ENCODE measurements at places on chromosomes 7 and 10.

DNA sequence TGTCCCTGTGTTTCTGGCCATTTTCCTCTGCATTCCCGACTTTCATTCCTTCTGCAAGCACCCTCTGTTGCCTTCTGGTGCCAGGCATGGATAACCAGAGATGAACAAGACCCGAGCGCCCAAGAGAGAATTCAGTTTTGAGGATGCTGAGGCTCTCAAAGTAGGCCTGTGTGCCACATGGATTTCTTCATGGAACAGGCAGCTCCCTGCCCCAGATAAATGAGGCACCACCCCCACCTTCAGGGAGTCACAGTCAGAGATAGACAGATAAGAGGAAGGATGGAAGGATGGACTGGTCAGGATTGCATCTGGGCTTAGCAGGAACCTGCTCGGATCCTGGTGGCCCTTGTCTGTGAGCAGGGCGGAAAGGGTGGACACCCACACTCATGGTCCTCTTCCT is 49.4 kb downstream of the ADCYAP1R1 start:
- no peak for DNase-seq

DNA sequence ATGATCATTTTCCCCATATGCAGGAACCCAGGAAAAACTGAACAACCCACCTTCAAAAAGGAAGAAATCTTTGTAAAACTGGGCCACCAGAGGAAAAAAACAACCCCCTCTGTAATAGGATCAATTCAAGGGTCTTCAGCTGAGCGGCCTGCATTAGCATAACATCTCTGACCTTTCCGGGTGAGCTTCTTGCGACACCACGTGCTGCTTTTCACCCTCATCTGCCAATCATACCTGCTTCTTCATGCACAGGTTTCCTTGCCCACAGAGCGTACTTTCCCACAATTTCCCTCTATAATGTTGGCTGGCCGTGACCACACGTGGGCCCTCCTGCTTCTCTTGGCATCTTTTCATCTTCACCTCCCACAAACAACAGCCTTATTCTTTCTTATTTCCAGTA is 284.3 kb upstream of the NEBL start:
- DNase-seq = no peak

DNA sequence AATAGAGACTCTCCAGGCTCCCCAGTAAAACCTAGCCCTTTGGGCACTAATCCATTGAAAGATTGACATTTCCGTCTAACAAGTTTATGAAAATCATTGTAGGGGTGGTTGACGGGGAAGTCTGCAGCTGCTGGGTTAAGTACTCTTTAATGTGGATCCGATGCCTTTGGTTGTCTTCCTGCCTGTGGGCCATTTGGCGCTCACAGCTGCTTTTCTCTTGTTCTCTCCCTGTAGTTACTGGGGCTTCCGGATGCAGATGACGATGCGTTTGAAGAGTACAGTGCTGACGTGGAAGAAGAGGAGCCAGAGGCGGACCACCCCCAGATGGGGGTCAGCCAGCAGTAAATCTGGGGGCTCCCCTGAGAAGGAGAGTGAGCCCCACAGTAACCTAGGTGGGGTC is 22.4 kb downstream of the MTURN start:
- peak; percentile 59 for DNase-seq

GRCh38 chr10:133346413-133346812 is 760 bp upstream of the PRAP1 start:
- no peak for DNase-seq

All from NCI-H1092 treated with DMSO at 0.1 percent for 48 hours (cell line).